ENCODE measurements at places on chromosomes 3 and 15. TPM values are rescaled to one million over a fixed set of nuclear protein-coding genes. Genes with fewer than 3 reads are reported as not detected.

GRCh38 chr3:121735047-121735696 lies 14.4 kb downstream of the GOLGB1 start:
- DNase-seq, result no peak

- no peak for DNase-seq
Observed at GRCh38 chr15:62249501-62249900, 84.4 kb upstream of the C2CD4B start.

TMEM212 gene
- total RNA-seq, result not detected

DNA sequence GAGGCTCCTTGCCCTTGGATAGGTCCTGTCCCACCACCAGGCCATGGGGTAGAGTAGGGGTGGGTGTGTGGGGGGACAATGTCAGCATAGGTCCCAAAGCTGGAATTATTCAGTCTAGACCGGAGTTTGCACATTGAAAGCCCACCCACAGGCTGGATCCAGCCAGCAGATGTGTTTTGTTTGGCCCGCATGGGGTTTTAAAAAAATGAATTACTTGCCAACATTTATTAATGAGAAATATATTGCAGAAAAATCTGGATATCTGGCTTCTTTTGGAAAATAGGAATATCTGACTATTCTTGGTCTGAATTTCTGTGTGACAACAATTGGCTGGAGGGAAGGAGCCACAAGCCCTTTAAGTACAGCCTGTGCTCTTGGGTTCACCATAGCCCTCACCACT lies 17.3 kb upstream of the LRIG1 start:
- no peak for DNase-seq

DNA sequence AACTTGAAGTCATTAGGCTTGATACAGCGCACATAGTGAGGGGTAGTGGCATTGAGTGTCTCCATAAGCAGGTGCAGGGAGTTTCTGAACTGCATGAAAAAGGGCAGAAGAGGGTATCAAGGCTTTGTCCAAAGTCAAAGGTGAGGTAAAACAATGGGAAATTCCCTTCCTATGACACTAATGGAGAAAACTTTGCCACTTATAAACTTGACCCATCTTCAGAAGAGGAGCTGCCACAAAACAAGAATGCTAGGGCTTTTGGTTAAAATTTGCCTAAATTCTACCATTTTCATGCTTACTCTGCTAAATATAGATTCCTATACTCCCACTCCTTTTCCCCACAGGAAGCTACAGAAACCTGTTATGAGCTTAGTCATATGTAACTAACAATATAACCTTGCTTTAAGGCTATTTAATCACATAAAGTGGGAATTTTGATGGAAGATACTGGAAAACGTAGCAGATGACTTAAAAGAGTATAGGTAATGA lies 87.5 kb upstream of the MYO5C start:
- no peak for DNase-seq
